Kidney epithelial cell (primary cell): ENCODE measurements at places on chromosomes 1 and 21.
A peak's percentile ranks its signal among the peaks of the same experiment; 100 is the strongest.

DNA sequence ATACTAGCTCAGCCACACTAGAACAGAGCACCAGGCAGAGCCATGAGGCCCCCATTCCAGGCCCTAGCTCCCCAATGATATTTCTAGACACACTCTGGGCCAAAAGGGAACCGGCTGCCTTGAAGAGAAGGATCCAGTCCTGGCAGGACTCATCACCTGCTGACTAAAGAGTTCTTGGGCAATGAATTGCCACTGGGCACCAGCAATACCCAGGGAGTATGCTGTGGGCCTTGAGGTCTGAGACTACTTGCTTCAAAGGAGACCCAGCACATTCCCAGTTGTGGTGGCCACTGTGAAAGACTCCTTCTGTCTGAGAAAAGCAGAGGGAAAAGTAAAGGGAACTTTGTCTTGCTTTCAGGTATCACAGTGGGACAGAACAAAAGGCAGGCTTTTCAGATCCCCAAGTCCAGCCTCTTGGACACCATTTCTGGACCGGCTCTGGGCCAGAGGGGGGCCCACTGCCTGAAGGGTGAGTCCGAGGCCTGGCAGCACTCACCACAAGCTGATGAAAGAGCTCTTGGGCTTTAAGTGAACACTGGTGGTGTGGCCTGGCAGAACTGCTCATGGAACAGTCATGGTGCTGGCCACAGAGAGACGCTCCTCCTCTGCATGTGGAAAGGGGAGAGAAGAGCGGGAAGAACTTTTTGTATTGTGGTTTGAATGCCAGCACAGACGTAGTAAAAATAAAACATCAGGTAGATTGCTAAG is 72.5 kb downstream of the CDC42BPA start:
- no peak for DNase-seq

DNA sequence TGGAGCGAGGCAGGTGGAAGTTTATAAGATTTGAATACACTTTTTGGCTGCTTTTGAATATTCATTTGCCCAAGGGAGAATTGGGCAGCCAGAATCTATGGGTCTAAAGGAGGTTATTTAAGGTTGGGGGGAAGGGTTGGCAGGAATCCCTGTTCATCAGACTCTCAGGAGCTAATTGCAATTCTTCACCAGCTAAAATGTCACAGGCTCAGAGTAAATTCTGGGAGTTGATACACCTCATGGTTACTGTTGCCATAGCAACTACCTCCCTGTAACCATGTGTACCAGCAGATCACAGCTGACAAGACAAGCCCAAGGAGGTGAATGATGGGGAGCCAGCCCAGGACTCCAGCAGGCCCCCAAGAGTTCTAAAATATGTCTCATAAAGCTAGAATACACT is 75.5 kb downstream of the CAMK2N1 start:
- DNase-seq, result no peak

- DNase-seq, result no peak
Observed at GRCh38 chr1:21550866-21551475, 41.7 kb downstream of the ALPL start.

DNA sequence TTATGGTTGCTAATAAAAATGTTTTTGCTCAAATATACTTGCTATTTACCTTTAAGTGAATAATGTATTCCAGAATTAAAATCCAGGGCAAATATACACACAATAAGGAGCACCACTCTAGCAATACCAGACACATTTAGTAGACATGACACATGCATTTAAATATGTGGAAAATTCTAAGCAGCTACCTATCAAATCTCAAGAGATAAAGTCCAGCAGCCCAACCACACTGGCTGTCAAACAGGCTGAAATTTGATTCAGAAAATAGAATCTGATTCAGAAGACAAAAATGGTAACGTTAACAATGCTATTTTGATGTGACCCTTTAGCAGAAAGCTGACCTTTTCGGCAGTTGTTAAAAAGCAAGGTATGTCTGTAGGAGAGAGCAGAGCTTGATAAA is 42.3 kb downstream of the PLEKHO1 start:
- peak; percentile 35 for DNase-seq

DNA sequence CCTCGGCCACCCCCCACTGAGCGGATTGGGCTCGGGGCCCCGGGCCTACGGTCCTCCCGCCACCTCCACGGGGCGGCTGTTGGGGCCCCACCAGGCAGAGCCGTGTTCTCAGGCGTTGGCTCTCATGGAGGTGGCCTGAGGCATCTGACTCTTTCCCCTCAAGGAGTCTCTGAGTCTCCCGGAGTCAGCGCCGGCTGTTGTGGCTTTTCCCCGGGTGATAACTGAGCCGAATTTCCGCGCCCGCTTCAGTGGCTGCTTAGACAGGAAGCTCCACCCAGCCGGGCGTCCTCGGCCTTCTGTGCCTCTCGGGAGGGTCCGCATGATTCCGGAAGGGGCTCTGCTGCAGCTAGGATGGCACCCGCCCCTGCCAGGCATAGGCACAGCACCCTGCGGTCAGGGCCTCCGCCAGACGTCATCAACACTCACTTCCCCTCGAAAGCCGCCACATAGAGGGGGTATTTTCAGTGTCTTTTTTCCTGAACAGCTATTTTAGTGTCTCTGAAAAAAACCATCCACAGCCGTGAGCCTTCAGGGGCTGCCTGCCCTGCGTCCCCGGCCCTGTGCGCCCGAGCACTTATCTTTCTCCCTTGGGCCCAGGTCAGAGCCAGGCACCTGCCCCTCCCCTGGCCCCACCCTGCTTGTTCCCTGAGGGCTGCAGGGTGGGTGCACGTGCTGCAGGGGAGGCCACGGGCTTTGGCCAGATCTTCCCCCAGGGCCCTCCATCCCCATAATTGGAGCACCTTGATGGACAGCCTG is 72.9 kb downstream of the SKI start:
- no peak for DNase-seq

GRCh38 chr21:29557931-29558725 is 259.4 kb downstream of the BACH1 start:
- DNase-seq, result no peak

DNA sequence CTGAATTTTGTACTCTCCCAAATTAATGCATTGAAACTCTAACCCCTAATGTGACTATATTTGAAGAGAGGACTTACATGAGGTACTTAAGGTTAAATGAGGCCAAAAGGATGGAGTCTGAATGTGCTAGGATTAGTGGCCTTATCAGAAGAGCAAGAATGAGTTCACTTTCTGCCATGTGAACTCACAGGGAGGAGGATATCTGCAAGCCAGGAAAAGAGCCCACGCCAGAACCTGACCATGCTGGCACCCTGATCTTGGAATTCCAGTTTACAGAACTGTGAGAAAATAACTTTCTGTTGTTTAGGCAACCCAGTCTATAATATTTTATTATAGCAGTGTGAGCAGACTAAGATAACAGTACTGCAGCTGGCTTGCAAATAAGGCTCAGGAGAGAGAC is 12.2 kb upstream of the FASLG start:
- no peak for DNase-seq

GRCh38 chr1:8076176-8076575 is 50.1 kb upstream of the ERRFI1 start:
- DNase-seq, result no peak

GRCh38 chr1:186102547-186103148 is 272.4 kb downstream of the TPR start:
- peak; percentile 41 for DNase-seq

DNA sequence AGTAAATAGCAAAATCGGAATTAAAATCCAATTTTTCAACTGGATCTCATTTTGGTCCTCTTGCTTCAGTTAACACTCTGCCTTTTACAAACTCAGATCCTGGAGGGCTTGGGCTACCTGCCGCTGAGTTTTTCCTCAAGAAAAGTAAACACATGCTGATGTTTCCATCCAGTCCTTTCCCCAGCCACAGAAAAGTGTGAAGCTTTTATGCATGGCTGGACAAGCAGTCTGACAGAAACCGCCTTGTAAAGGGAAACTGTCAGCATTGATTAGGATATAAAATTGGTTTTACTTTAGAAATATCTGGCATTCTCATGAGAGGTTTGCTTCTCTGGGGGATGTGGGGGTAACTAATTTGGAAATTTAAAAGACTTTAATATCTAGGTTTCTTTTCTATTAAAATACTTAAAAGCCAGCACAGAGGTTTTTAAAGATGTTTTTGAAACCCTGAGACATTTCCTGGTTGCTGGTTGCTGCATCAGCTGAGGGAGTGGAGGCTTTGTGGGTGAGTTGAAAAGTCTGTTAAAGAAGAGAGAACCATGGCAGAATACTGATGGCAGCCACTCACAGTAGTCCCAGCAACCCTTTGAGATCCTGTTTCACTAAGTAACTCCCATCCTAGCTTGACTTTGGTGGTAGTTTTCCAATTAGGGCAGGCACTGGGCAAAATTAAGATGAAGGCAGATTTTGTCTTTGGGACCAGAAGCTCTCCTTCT is 238.3 kb downstream of the PAPPA2 start:
- no peak for DNase-seq

DNA sequence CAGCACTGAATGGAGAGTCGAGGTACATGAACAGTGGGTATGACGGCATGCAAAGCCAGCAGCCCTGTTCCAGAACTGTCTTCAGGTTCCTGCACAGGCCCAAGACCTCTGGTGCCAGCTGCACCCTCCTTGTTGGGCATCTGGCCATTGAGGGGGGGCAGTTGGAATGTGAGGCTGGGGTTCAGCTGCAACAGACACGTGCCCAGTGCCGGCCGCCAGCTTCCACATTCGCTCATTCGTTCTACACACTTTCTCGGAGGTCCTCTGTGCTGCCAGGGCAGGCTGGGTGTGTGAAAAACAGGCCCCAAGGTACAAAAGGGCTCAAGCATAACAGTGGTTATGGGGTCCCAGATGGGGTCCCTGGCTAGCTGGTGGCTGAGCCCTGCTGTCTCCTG is 37.9 kb upstream of the SLC19A1 start:
- no peak for DNase-seq

GRCh38 chr21:42276076-42276475 is 39.1 kb downstream of the TFF3 start:
- no peak for DNase-seq

GRCh38 chr1:155083052-155083541 is 4.5 kb downstream of the EFNA3 start:
- DNase-seq, result no peak

GRCh38 chr1:54489627-54490250 is 58.3 kb upstream of the ACOT11 start:
- no peak for DNase-seq
